ENCODE measurements at places on chromosomes 7 and 10. TPM values are rescaled to one million over a fixed set of nuclear protein-coding genes. Genes with fewer than 3 reads are reported as not detected.

VSTM2A gene
- total RNA-seq = not detected

SLIT1 gene
- total RNA-seq = 0.11 TPM

PLOD3 gene
- 275 TPM for total RNA-seq

PDE6C gene
- not detected for total RNA-seq

GRCh38 chr10:35203745-35204144, 77.1 kb downstream of the CREM start:
- DNase-seq = no peak

DNA sequence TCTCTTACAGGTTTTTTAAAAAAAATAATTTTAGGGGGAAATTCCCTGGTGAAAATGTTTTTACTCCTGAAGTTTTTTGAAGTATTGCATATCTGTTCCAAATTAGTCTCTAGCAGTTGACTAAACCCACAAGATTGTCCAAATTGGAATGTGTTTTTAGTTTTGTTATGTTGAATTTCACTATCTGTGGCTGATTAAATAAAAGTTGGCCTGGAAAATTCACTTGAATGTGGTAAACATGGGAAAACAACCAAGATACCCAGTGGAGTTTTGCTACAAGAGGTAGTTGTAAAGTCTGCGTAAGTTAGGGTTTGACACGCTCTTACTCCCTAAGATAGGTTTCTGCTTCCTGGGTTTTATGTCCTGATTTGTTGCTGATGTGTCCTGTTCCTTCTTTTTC, 3.3 kb downstream of the TSGA13 start:
- no peak for DNase-seq

GRCh38 chr10:100254191-100254590, 13.2 kb downstream of the CWF19L1 start:
- DNase-seq = no peak

- DNase-seq = no peak
These were observed 27.7 kb downstream of the MGMT start for GRCh38 chr10:129494740-129495139.

DNA sequence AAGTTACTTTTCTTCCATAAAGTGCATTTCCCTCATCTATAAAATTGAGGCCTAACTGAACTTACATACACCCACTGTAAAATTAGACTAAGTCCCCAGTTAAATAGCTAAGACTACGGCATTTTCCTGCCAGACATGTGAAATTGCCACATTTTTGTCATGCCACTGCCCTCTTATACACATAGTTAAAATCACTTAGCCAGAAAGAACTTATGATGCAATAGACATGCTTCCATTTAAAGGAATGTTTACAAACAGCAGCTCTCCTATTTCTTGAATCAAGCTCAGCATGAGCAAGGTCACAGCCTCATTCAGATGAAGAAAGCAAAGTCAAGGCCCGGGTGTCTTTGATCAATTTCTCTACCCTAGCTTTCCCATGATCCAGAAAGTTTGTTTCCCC, 175.7 kb downstream of the LRRN3 start:
- no peak for DNase-seq

DNA sequence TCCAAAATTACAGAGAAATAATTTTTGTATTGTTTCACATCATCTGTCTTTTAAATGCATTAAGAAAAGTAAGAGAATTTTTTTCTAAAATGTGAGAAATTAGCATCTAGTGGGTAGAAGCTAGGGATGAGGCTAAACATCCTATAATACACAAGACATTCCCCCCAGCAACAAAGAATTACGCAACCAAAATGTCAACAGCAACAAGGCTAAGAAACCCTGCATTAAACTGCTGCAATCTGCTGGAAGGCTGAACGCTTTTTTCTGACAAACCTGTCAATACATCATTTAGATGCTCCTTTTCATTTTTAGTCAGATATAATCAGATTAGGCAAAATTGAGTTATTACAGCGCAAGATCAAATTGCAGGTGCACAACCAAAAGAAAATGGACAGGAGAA, 162.2 kb downstream of the C1GALT1 start:
- DNase-seq = no peak

DNA sequence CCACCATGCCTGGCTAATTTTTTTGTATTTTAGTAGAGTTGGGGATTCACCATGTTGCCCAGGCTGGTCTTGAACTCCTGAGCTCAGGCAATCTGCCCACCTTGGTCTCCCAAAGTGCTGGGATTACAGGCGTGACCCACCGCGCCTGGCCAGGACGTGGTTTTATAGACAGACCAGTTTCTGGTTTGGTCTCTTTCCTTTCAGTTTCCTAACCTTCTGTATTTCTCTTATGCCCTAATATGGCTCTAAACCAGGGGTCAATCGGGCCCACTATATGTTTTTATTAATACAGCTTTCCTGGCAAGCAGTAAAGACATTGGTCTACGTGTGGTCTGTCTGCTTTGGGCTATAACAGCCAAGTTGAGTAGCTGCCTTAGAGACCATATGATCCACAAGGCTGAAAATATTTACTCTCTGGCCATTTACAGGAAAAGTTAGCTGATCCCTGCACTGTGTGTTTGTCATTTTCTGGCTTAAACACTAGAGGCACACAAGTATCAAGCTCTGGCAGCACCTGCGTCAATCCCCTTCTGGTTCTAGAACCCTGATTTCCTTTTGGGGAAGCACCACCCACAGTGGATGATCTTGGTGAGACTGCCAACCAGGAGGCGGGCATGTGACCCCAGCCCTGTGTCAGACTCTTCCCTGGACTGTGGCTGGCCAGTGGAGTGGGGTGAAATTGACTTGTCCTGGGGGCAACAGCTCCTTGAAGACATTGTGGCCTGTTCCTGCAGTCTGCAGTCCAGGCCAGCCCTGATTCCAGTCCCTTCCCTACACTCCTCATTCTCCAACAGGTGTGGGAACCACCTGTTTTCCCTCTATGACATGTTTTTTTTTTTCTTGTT, 497.2 kb downstream of the PLXNA4 start:
- peak; percentile 19 for DNase-seq

GRCh38 chr7:20241911-20242261, 24.7 kb upstream of the MACC1 start:
- no peak for DNase-seq

- DNase-seq = no peak
These were observed 65.7 kb downstream of the VSTM4 start for GRCh38 chr10:49049660-49050059.

GRCh38 chr7:8325067-8325466, 63.1 kb upstream of the ICA1 start:
- no peak for DNase-seq

Measured in SK-MEL-5 (cell line).